H9 (cell line): ENCODE measurements at places on chromosomes 6 and 20. TPM values are rescaled to one million over a fixed set of nuclear protein-coding genes. Genes with fewer than 3 reads are reported as not detected.

CFAP206 gene
- not detected in 2 replicates for total RNA-seq

- no peak overlapping the region for H3K4me3 ChIP-seq
- no peaks in the 10 kb centered on the region for H3K27me3 ChIP-seq
- H3K36me3 ChIP-seq: no peaks in the 10 kb centered on the region
- no peak overlapping the region for H3K27ac ChIP-seq
Observed at GRCh38 chr6:157597461-157598312, 216.7 kb downstream of the ZDHHC14 start.

KIAA1755 gene
- total RNA-seq: 0.17 and 0.18 TPM in 2 replicates

- no peaks in the 10 kb centered on the region for H3K27me3 ChIP-seq
- H3K27ac ChIP-seq: no peak overlapping the region
- no peak for DNase-seq
- peaks cover 2% of the 10 kb centered on the region; the same call in 1 of the 2 replicates for H3K4me1 ChIP-seq
Observed at GRCh38 chr6:30913721-30914075, 340 bp upstream of the VARS2 start.

DNA sequence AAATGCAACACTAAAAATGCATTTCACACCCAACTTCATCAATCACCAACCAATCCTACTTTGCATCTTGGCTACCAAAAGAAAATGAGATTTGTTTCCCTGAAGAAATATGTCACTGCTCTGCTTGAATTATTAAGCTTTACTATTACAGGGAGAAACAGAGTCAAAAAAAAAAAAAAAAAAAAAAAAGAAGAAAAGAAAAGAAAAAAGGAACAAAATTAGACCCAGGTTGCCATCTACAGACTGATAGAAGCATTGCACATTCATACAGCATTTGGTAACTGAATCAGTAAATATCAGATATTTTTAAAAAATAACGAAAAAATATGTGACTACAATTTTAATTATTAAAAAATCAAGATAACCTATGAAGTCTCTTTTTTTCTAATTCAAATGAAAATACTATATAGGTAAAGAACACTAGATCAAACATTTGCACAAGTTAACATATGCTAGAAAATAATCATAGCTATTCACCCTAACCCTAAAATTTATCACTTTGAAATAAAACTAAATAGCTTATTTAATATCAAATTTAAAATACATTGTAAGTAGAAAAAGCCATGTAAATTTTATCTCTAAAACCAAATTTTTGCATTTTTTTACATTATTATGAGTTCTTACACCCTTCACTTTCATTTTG, 83.3 kb downstream of the DCDC2 start:
- no peaks in the 10 kb centered on the region for H3K27me3 ChIP-seq
- no peak overlapping the region for H3K4me3 ChIP-seq
- no peak overlapping the region for H3K27ac ChIP-seq
- no peaks in the 10 kb centered on the region for H3K36me3 ChIP-seq
- DNase-seq: no peak
- H3K4me1 ChIP-seq: no peaks in the 10 kb centered on the region

DNA sequence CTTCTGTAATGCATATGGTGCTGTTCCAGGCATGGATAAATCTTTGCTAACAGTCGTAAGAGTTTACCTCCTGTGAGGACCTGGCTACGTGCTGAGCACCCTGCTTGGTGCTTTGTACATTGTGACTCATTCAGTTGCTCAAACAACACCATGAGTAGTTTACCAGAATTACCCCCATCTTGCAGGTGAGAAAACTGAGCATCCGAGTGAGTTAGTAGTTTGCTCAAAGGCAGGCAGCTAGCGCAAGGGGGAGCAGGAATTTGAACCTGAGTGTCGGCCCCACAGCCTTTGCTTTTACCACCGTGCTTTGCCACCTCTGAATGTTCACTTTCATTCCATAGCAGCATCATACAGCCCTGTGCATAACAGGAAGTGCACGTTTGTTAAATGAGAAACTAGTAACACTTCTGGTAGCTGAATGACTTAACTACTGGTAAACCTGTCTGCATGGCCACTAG, 121.9 kb downstream of the MTHFD1L start:
- H3K4me3 ChIP-seq: no peak overlapping the region
- peaks cover 15% of the 10 kb centered on the region for H3K36me3 ChIP-seq
- H3K4me1 ChIP-seq: no peaks in the 10 kb centered on the region
- H3K27ac ChIP-seq: no peak overlapping the region
- DNase-seq: no peak

- no peaks in the 10 kb centered on the region for H3K4me1 ChIP-seq
- DNase-seq: no peak
- H3K27ac ChIP-seq: no peak overlapping the region
- H3K36me3 ChIP-seq: peaks cover 20% of the 10 kb centered on the region
- H3K4me3 ChIP-seq: no peak overlapping the region
- no peaks in the 10 kb centered on the region for H3K27me3 ChIP-seq
Observed at GRCh38 chr6:37319156-37319555, 34.6 kb upstream of the RNF8 start.

MAP7 gene
- total RNA-seq: 50.2 and 51.1 TPM in 2 replicates

RSPO3 gene
- not detected in 2 replicates for total RNA-seq

GRCh38 chr6:52531396-52531795, 45.5 kb downstream of the TRAM2 start:
- H3K4me3 ChIP-seq: no peak overlapping the region
- peaks cover 4% of the 10 kb centered on the region; the same call in 2 of the 3 replicates for H3K36me3 ChIP-seq
- DNase-seq: no peak
- peaks cover 4% of the 10 kb centered on the region; the same call in 1 of the 2 replicates for H3K4me1 ChIP-seq

GRCh38 chr6:33201935-33202334, 1.3 kb downstream of the SLC39A7 start:
- peak overlapping the region; percentile 99 for H3K4me3 ChIP-seq
- peaks cover 15% of the 10 kb centered on the region; the same call in 1 of the 2 replicates for H3K4me1 ChIP-seq
- no peak overlapping the region for H3K27ac ChIP-seq
- DNase-seq: no peak
- peaks cover 25% of the 10 kb centered on the region for H3K36me3 ChIP-seq

DNA sequence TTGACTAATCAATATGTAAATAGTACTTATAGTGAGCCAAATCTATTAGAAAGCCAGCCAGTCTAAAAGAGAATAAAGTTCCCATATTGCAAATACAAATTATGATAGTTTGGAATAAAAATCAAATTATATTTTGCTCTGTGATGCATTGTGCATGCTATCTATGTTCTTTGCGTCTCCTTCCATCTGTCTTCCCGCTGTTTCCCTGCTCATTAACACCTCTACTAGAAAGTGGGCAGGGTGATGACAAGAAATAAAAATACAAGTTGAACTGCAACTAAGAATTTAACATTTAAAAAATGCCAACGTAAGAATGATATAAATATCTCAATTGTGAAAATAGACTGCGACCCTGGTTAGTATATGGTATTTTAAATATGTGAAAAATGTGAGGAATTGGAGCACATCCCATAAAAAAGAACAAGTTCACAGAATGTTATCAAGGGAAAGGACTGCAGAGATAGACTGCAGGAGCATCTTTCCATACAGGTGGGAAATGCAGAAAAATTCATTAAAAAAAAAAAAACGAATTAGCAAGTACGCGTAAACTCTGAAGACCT, 157.6 kb upstream of the PDE7B start:
- DNase-seq: no peak
- no peaks in the 10 kb centered on the region for H3K36me3 ChIP-seq
- H3K27ac ChIP-seq: no peak overlapping the region
- H3K4me1 ChIP-seq: no peaks in the 10 kb centered on the region
- H3K4me3 ChIP-seq: no peak overlapping the region
- no peaks in the 10 kb centered on the region; the same call in 1 of the 2 replicates for H3K27me3 ChIP-seq

TBC1D32 gene
- 8.7 and 9.0 TPM in 2 replicates for total RNA-seq

POLR3F gene
- total RNA-seq: 16.1 and 17.6 TPM in 2 replicates

GRCh38 chr6:148432462-148433195, 90.0 kb downstream of the SASH1 start:
- no peaks in the 10 kb centered on the region; the same call in 1 of the 2 replicates for H3K4me1 ChIP-seq
- no peak overlapping the region for H3K27ac ChIP-seq
- H3K36me3 ChIP-seq: 0 out of 3 replicates have a peak, but pooled peaks cover 2% of the 10 kb centered on the region
- no peak overlapping the region for H3K4me3 ChIP-seq
- no peaks in the 10 kb centered on the region for H3K27me3 ChIP-seq
- DNase-seq: no peak
